ENCODE measurements at places on chromosomes 5 and 9. TPM values are rescaled to one million over a fixed set of nuclear protein-coding genes. Genes with fewer than 3 reads are reported as not detected.

PPIC gene
- 18.7 TPM for total RNA-seq

ESM1 gene
- total RNA-seq, result not detected

SEPTIN8 gene
- 17.8 TPM for total RNA-seq

IQGAP2 gene
- 2.0 TPM for total RNA-seq

GLDC gene
- total RNA-seq, result 10.7 TPM

PDLIM7 gene
- 91.9 TPM for total RNA-seq

PPP2R2B gene
- not detected for total RNA-seq

PDCD1LG2 gene
- total RNA-seq, result 0.15 TPM

OGN gene
- not detected for total RNA-seq

MARCOL gene
- not detected for total RNA-seq

OTP gene
- total RNA-seq, result 0.09 TPM

WDR31 gene
- total RNA-seq, result 0.96 TPM

KIF20A gene
- total RNA-seq, result 41.8 TPM

SGCD gene
- 4.8 TPM for total RNA-seq

NMUR2 gene
- 0.08 TPM for total RNA-seq

SPATA31A1 gene
- not detected for total RNA-seq

PTGES gene
- 187 TPM for total RNA-seq

GFI1B gene
- 0.09 TPM for total RNA-seq

ZNF189 gene
- total RNA-seq, result 8.2 TPM

GRXCR2 gene
- total RNA-seq, result not detected

PAEP gene
- total RNA-seq, result 0.25 TPM

CBY3 gene
- not detected for total RNA-seq

AFAP1L1 gene
- total RNA-seq, result 12.3 TPM

DBH gene
- not detected for total RNA-seq

GAPVD1 gene
- total RNA-seq, result 14.5 TPM

WDR38 gene
- total RNA-seq, result 0.14 TPM

PCDHB5 gene
- total RNA-seq, result 1.3 TPM

FBLL1 gene
- total RNA-seq, result 0.14 TPM

KIF4B gene
- total RNA-seq, result 0.02 TPM

MYOT gene
- 0.13 TPM for total RNA-seq

AIF1L gene
- 2.0 TPM for total RNA-seq
